ENCODE measurements at places on chromosomes 4 and X. TPM values are rescaled to one million over a fixed set of nuclear protein-coding genes. Genes with fewer than 3 reads are reported as not detected.

The PNMA6F gene
- total RNA-seq: not detected

The RRH gene
- total RNA-seq: 0.31 TPM

The AMTN gene
- not detected for total RNA-seq

The NIPAL1 gene
- not detected for total RNA-seq

The MAP7D2 gene
- total RNA-seq: not detected

The XAGE1B gene
- total RNA-seq: not detected

The COL4A5 gene
- 10.4 TPM for total RNA-seq

The LGI2 gene
- 6.4 TPM for total RNA-seq

The SRPK3 gene
- total RNA-seq: not detected

The SPATA18 gene
- 2.0 TPM for total RNA-seq

The TLR8 gene
- 6.0 TPM for total RNA-seq

The TCEAL9 gene
- total RNA-seq: 129 TPM

The CCDC149 gene
- total RNA-seq: 16.0 TPM

The TMPRSS11F gene
- not detected for total RNA-seq

The RAB33B gene
- 9.5 TPM for total RNA-seq

The CLTRN gene
- not detected for total RNA-seq

The MAGEA9B gene
- not detected for total RNA-seq

The PIM2 gene
- total RNA-seq: 14.0 TPM

The TLR7 gene
- 1.3 TPM for total RNA-seq

The ENPP6 gene
- 0.19 TPM for total RNA-seq

The CXCL11 gene
- total RNA-seq: not detected

The RHOXF1 gene
- not detected for total RNA-seq

The ARMCX1 gene
- total RNA-seq: 60.2 TPM

The DIPK2B gene
- total RNA-seq: 50.3 TPM

The H2BW2 gene
- not detected for total RNA-seq

The GLUD2 gene
- 8.3 TPM for total RNA-seq

The HAND2 gene
- 11.7 TPM for total RNA-seq

The HERC6 gene
- 7.1 TPM for total RNA-seq

The MGARP gene
- 8.3 TPM for total RNA-seq

The SCML1 gene
- 25.9 TPM for total RNA-seq

The SOD3 gene
- 79.5 TPM for total RNA-seq

The CT45A10 gene
- total RNA-seq: not detected

The MXRA5 gene
- 5.8 TPM for total RNA-seq

The MAEA gene
- 71.2 TPM for total RNA-seq

The MAGEA4 gene
- total RNA-seq: not detected

The IL3RA gene
- 38.3 TPM for total RNA-seq

The HNRNPDL gene
- total RNA-seq: 184 TPM

The FAM47E gene
- total RNA-seq: 3.8 TPM

The ITM2A gene
- 45.5 TPM for total RNA-seq

The TNIP3 gene
- 1.7 TPM for total RNA-seq

The STATH gene
- total RNA-seq: not detected

The IGSF1 gene
- total RNA-seq: 0.96 TPM

The PCDH7 gene
- total RNA-seq: 4.5 TPM

The RNF128 gene
- not detected for total RNA-seq

The DUSP21 gene
- total RNA-seq: not detected

The CACNA1F gene
- 0.60 TPM for total RNA-seq

The GAGE13 gene
- not detected for total RNA-seq

The SH3RF1 gene
- total RNA-seq: 27.3 TPM

The CAPN6 gene
- 0.47 TPM for total RNA-seq

The GLRA2 gene
- total RNA-seq: not detected

The SMIM31 gene
- not detected for total RNA-seq
